ENCODE measurements at places on chromosomes 7 and 10. TPM values are rescaled to one million over a fixed set of nuclear protein-coding genes. Genes with fewer than 3 reads are reported as not detected.

Gene CALCR
- 5.4 TPM for total RNA-seq

Gene PDE6C
- total RNA-seq = not detected

Gene SLC16A12
- total RNA-seq = 0.31 TPM

Gene CPA2
- not detected for total RNA-seq

Gene SPDYE8
- total RNA-seq = not detected

Gene HACD1
- 87.7 TPM for total RNA-seq

Gene HTR7
- 0.89 TPM for total RNA-seq

Gene MEST
- 214 TPM for total RNA-seq

DNA sequence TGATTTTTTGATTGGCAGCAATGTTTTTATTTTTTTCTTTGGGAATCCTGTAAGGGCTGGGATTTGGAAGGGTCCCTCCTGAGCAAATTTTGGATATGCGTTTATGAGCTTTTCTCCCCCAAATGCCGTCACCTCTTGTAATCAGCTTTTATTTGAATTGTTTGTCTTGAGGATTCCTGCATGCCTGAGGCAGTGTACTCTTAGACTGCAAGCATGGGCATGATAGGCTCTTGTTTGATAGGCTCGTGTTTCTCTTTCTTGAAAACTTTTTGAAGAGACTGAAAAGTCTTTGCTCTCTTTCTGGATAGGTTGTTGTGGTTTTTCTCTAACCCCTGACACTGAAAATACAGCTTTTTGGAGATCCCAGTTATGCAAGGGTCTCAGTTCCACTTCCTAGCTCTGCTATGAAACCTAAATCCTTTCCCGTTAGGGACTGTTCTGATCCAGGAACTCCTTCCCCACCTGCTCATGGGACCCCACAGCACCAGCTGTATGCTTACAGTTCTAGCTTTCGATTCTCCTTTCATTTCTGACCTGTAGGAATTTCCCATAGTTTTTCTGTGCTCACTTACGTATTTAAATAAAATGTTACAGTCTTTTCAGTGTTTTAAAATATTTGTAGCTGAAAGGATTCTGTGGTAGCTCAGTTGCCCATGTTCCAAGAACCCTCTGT lies 17.2 kb downstream of the TSPAN13 start:
- no peak for DNase-seq

DNA sequence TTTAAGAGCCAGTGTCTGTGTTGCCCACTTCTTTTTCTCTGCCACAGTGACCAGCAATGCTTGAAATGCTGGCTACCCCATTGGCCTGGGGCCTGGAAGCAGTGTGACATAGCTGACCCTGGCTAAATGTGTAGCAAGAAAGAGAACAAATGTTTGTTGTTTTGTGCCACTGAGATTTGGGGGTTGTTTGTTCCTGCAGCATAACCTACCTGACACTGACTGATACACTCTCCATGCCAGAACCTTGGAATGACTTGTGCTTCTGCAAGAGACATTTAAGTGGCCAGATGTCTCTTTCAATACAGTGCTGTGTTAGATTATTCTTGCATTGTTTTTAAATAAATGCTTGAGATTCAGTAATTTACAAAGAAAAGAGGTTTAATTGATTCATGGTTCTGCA lies 411.5 kb downstream of the TYW1 start:
- no peak for DNase-seq

GRCh38 chr7:114422507-114423501 lies 8.2 kb downstream of the FOXP2 start:
- no peak for DNase-seq

- no peak for DNase-seq
Measured at GRCh38 chr10:128481152-128481840, 355.1 kb upstream of the MKI67 start.

GRCh38 chr10:121260377-121260776 lies 337.9 kb downstream of the FGFR2 start:
- peak; percentile 4 for DNase-seq

DNA sequence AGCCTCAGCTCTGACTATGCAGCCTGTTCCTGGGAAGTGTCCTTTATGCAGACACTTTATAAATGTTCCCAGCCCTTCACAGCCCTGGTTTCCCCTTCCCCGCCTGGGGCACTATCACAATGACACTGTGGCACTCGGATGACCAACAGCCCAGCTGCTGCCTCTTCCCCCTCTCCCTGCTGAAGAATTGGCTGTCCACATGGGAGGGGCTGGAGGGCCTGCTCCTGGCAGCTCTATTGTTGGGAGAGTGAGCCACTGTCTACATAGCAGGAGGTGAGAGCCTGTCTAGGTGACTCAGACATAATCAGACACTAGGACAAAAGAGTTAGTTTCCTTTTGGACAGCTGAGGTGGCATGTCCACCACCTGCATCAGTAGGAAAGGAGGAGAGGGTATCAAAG lies 437.5 kb downstream of the PLXNA4 start:
- DNase-seq = peak; percentile 64

GRCh38 chr10:48505394-48506112 lies 99.3 kb downstream of the ARHGAP22 start:
- no peak for DNase-seq

- DNase-seq = peak; percentile 18
Measured at GRCh38 chr7:41747961-41748360, 45.1 kb upstream of the INHBA start.

DNA sequence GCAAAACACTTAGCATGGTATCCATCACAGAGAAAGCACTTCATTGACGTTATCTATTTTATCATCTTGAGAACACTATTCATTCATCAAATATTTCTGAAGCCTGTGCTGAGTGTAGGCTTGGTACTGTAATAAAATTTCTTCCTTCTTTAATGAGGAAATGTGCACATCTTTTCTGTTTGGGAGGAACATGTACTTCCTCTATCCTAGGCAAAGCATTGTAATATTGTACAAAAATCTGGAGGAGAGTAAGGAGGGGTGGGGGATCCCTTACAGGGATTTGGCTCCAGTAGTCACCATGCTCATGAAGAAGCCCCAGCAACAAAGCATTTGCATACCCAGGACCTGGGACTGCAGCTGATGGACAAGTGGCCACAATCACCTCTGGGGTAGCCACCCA lies 39.9 kb upstream of the SORCS3 start:
- DNase-seq = no peak

- no peak for DNase-seq
Measured at GRCh38 chr10:22992075-22992474, 64.2 kb downstream of the ARMC3 start.

DNA sequence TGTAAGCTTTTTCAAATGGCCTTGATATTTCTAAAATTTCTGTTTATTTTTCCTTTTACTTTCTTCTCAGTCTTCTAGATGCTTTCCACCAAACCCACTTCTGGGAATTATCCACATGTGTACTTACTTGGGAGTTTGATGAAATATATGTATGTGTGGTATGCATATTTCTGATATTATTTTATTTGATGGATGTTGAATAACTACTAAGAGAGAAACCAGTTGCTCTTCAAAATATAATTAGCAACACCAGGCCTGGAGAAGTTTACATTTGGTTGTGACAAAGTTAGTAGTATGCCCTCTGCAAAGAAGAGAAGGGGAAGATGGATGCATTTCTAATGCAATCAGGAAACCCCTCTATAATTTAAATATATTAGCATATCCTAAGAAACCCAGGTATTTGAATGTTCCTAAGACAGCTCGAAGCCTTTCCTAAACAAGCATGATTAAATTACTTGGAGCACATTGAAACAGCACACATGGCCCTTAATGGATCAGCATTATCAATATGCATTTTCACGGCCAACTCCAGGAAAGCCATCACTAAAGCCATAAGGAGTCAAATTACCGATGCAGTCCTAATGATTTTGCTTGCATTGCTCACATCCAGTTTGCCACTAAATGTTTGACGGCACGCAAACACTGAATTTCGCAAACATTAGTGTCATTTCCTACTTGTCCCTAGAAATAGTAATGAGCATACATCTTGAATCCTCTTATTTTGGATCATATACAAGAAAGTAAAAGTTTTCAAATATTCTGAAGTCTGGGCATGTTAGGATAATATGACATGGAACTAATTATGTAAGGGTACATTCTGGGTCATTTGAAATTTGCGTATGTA lies 393.8 kb downstream of the EXOC4 start:
- DNase-seq = no peak

DNA sequence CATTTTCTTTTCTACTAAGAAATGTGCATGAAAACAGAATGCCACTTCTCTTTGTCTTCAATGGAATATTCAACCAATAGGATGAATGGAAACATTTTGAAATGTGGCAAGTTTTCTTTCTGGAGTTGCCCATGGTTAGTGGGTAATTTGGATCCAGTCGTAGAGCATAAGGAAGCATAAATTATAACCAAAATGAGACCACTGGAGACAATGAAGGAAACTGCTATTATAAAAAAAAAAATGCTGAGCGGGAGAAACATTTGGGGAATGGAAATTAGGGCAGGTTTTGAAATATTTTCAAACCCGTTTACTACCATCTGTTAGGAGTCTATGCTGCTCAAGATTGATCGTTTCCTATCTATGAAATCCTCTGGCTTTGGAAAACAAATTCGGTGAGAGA lies 182.9 kb upstream of the PRKCQ start:
- no peak for DNase-seq

DNA sequence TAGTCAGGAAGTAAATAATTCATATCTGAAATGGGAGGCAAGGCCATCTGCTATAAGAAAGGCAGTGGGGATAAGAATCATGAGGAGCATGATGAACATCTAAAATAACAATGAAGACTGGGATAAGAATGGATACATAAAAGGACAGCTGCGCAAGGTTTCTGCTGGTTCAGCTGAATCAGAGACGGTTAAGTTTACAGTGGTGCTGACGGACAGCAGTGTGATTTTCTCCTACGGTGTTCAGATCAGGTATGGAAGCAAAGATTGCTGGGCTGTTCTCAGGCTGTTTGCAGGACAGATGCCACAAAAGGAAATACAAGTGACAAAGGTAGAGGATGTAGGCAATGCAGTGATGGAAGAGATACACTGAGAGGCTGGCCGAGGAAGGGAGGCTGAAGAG lies 8.4 kb downstream of the CYCS start:
- no peak for DNase-seq

- DNase-seq = peak; percentile 54
Measured at GRCh38 chr7:67661-68395, 124.5 kb upstream of the FAM20C start.

GRCh38 chr7:5429253-5429856 lies 5.7 kb upstream of the TNRC18 start:
- DNase-seq = peak; percentile 50

DNA sequence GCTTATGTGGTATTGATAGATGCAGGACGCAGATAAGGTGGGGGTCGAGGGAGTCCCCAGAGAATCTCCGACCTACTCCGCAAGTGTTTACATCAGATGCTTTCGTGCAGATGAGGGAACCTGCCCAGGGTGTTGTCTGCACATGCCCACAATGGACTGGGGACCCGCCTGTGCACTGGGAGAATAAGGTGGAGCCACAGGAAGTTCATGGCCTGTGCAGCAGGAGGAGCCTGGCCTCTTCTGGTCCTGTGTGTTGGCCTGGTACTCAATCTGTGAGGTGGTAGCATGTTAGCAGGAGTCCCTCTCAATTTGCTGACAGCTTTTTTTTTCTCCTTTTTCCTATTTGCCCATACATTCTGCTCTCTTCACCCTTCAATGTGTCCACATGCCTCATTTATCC lies 54.1 kb upstream of the AKR1C1 start:
- DNase-seq = no peak

DNA sequence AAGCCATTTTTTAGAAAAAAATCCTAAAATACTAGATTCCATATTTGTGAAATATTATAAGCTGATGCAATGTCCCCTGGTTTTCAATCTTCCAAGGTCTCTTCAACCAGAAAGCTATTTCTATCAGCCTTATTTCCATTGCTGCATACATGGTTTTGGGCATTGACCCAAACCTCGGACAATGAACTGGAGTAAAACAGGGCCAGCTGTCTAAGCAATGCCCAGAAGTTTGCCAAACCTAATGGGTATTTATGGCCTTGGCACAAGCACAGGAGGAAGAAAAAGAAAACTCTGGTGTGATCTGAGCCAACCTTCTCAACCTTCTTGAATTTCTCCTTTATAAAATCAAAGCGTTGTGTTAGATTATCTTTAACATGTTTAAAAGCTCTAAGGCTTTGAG lies 402.3 kb downstream of the DNAJB9 start:
- no peak for DNase-seq

- DNase-seq = no peak
Measured at GRCh38 chr7:109782806-109783205, 1213.1 kb downstream of the DNAJB9 start.

GRCh38 chr7:26699766-26700165 lies 164.6 kb downstream of the SKAP2 start:
- no peak for DNase-seq

DNA sequence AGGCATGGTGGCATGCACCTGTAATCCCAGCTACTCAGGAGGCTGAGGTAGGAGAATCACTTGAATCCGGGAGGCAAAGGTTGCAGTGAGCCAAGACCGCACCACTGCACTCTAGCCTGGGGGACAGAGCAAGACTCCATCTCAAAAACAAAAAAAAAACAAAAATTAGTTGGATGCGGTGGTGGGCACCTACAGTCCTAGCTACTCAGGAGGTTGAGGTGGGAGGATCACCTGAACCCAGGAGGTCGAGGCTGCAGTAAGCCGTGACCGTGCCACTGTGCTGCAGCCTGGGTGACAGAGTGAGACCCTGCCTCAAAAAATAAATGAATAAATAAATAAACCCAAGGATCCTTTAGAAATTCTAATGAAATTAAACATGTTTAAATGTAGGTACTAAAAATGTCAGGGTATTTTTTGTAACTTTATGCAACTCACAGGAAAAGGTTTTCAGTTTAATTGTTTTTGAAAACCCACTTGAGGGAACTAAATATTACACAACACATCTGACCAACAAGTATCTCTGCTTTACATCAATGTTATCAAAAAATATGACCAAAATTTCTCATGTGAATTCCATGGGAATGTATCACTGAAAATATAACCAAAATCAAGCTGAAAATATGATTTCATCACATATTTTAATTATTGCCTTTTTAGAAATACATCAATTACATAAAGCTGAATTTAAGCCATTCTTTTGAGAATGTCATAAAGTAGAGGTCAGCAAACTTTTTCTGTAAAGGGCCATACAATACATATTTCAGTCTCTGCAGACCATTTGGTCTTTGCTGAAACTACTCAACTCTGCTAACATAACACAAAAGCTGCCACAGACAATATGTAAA lies 23.9 kb downstream of the UPF2 start:
- no peak for DNase-seq

DNA sequence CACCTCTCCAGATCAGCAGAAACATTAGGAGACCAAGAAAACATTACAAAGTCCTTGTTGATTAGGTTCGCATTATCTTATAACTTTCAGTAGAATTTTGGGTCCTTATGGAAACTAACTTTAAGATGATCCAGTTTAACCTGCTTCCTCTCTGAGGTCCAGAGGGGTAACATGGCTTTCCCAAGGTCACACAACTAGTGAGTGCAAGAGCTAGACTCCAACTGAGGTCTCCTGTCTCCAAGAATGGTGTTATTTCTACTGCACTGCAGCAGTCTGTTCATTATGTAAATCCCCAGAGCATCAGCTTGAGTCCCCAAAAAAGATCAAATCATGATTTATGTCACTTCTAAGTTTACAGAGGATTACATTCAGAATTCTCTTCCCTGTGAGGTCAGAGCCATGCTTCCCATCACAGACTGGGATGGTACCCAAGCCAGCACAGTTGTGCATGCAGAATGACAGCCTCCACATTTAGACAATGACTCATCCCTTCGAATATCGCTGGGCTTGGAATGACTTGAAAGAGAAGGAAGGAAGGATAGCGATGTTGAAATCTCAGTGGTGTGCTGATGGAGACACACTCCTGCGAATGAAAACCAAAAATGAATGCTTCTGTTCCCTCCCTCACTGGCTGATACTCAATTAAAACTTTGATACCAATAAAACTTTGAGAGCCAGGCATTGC lies 163.1 kb upstream of the PLXNA4 start:
- DNase-seq = peak; percentile 99
